RPMI7951 (cell line): ENCODE measurements at places on chromosomes 7 and 10.

- no peak for DNase-seq
These were observed 43.5 kb downstream of the CLRN3 start for GRCh38 chr10:127849224-127849623.

GRCh38 chr7:89796481-89796880, 357.8 kb upstream of the STEAP1 start:
- DNase-seq, result no peak

DNA sequence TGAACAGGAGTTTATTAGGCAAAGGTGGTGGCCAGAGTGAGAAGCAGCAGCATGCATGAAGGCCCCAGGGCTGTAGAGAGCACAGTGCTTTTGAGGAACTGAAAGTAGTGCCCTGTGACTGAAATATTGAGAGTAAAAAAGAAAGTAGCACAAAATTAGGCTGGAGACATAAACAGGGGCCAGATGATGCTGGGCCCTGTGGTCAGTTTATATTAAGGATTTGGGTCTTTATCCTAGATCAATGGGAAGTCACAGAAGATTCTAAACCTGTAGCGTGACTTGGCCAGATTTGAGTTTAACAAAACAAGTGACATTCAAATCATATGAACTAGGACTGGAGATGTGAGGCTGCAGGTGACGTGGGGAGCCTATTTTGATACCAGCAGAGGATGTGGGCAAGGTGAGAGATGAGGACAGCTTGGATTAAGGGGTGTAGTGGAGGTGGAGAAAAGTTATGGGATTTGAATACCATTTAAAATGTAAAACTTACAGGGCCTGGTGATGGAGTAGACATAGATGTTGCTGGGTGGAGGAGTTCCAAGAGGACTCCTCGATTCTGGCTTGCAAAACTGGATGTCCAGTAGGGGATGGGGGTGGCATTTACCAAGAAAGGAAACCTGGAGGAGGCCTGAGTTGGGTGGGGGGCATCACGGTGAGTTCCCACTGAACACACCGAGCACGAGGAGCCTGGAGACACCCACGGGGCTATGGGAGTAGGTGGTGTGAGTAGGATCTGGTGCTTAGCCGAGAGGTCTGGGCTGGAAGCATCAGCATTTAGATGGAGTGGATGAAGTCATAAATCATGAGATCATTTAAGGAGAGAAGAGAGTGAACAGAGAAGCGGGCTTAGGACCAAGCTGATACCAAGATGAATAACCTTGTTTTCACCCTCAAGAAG, 52.8 kb downstream of the HHEX start:
- DNase-seq, result no peak

- peak; percentile 19 for DNase-seq
These were observed 27.4 kb upstream of the NFKB2 start for GRCh38 chr10:102368077-102368476.

- DNase-seq, result no peak
These were observed 89.6 kb downstream of the CACNB2 start for GRCh38 chr10:18229826-18230225.

- peak; percentile 68 for DNase-seq
These were observed 30.4 kb downstream of the CNTNAP2 start for GRCh38 chr7:146146831-146147486.

- peak; percentile 79 for DNase-seq
These were observed 91.9 kb downstream of the MYL10 start for GRCh38 chr7:101537205-101537604.

DNA sequence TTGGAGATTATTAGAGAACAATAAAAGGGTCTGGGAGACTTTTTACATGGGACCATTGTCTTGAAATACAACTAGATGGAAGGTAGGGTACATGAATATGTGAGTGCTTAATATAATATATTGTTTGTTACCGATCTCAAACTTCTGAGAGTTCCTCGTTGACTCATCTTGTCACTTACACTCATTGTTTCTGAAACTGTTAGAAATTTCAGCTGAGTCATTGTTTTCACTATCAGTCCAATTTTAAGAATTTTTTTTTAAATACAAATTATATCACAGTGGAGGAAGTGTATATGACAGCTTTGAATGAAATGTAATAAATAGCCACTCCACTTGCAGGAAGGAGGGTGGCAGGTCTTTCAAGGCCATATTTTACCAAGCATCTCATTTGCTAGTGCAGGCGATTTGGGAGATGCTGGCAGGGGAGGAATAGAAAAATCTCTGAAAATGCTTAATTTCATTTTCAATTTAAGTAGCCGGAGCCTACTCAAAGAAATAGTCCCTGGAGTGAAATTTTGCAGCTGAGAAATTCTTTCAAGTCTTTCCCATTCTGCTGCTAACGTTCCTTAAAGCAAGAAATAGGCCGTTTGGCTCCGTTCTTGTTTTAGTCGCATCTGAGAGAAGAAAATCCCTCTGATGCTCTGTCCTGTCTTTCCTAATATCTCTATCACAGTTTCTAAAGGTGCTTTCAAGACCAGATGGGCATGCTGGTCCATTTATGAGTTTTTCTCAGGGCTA, 1404.2 kb upstream of the CELF2 start:
- DNase-seq, result no peak
